Activated gamma-delta T cell treated with anti-CD3 and anti-CD28 coated beads, Interleukin-2, amount 50 U/mL, for 16 hours (primary cell): ENCODE measurements at places on chromosomes 3 and 15.

GRCh38 chr15:86197770-86198169, 118.1 kb downstream of the AGBL1 start:
- no peak for DNase-seq

- DNase-seq = no peak
Observed at GRCh38 chr3:183327343-183327742, 74.3 kb downstream of the B3GNT5 start.

GRCh38 chr15:79675982-79676381, 220.8 kb downstream of the MTHFS start:
- no peak for DNase-seq

- DNase-seq = no peak
Observed at GRCh38 chr3:36714343-36715086, 49.8 kb downstream of the DCLK3 start.

DNA sequence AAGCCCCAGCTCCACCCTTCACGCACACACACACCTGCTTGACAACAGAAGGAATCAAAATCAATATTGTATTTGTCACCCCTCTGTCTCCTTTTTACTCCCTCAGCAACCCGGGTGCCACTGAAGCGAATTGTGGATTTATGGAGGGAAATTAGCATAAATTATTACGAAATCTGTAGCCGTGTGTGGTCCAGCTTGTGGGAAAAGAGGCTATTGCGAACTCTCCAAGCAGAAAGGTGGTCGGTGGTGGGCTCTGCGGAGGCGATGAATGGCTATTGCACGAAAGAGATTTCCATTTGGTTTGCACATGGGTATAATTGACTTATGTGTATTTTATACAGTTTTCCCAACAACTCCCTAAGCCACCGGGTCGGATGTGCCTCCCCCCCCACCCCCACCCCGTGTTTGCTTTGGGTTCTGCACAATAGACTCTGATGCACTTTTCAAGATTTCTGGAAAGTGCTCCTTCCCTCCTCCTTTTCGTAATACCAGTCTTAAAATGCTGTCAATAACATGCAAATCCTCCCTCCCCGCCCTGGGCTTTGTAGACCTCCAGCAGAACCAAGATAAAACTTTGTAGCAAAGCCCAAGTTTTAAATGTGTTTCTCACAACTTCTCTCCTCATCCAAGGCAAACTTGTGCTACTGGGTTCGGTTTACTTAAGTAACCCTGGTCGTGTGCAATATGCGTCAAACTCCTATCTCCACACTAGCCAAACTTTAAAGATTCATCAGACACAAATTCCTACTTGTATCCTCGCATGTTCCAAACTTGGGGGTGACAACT, 3.1 kb upstream of the FOXB1 start:
- DNase-seq = no peak
